Transverse colon (tissue), 4 donors: ENCODE measurements at places on chromosomes 7 and 10. TPM values are rescaled to one million over a fixed set of nuclear protein-coding genes. Genes with fewer than 3 reads are reported as not detected.

The TMEM130 gene
- 1.1 TPM for total RNA-seq

The AKR1D1 gene
- total RNA-seq = not detected

The EPO gene
- total RNA-seq = not detected

The MCM10 gene
- 0.64 TPM for total RNA-seq

The ASZ1 gene
- total RNA-seq = not detected

GRCh38 chr7:138665249-138665648 lies 35.9 kb downstream of the SVOPL start:
- H3K27ac ChIP-seq = peak overlapping the region; percentile 25
- no peak overlapping the region for H3K4me3 ChIP-seq
- H3K4me1 ChIP-seq = no peaks in the 10 kb centered on the region
- H3K36me3 ChIP-seq = no peaks in the 10 kb centered on the region

- no peaks in the 10 kb centered on the region for H3K27me3 ChIP-seq
- DNase-seq = peak; percentile 25
- peak overlapping the region; percentile 90 for H3K27ac ChIP-seq
- H3K4me3 ChIP-seq = peak overlapping the region; percentile 88
- H3K36me3 ChIP-seq = no peaks in the 10 kb centered on the region
Observed at GRCh38 chr7:7565746-7566650, 686 bp upstream of the MIOS start.

DNA sequence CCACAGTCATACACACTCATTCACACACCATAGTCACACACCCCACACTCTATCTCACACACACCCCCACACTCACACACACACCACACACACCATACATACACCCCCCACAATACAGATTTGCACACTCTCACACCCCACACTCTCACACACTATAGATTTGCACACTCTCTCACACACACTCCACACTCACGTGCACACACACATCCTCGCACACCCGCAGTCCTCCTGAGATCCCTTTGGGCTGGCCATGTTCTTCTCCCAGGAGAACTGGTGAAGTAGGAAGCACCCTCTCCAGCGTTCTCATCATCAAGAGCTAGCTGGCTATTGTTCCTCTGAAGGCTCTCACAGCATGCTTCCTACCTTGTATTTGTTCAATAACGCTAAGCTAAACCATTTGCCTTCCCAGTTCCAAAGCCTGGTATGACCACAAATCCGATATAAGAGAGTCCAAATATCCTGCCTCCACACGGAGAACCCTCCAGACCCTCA lies 86.2 kb downstream of the HECW1 start:
- peaks cover 6% of the 10 kb centered on the region for H3K27me3 ChIP-seq
- no peaks in the 10 kb centered on the region for H3K36me3 ChIP-seq
- DNase-seq = no peak
- no peak overlapping the region for H3K4me3 ChIP-seq
- H3K4me1 ChIP-seq = no peaks in the 10 kb centered on the region

GRCh38 chr10:29585488-29585976 lies 49.2 kb downstream of the SVIL start:
- no peaks in the 10 kb centered on the region for H3K36me3 ChIP-seq
- DNase-seq = no peak
- no peak overlapping the region for H3K4me3 ChIP-seq
- H3K27ac ChIP-seq = peak overlapping the region; percentile 44

DNA sequence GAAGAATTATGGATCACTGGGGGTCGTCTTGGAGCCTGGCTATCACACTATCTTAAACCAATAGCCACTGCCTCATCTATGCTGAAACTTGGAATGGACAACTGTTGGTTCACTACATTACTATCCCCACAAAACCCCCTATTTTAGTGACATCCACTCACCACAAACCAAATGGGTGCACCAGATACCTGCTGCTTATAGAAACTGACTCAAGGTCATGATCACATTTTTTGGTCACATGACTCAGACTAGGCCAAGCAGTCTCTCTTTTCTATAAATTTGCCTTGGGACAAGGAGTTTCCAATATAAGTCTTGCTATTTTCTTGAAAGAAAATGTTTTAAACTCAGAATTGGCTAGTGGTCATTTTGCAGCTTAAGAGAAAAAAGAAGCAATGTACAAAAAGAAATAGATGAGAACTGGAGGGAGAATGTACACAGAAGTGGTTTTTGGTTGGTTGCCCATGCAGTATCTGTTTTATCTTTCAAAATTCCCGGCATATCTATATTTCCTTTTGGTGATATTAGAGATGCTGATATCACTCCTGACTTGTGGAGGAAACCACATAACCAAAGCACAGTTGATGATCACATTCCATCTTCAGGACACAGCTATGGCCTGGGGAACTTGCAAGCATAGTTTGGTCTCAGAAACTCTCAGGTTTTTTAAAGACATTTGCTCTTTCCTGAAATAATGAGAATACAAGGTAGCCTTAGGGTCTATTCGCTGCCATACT lies 85.2 kb upstream of the CACNA2D1 start:
- H3K27me3 ChIP-seq = no peaks in the 10 kb centered on the region
- H3K4me1 ChIP-seq = no peaks in the 10 kb centered on the region
- no peaks in the 10 kb centered on the region for H3K36me3 ChIP-seq
- DNase-seq = no peak

GRCh38 chr7:82404652-82405051 lies 38.9 kb downstream of the CACNA2D1 start:
- H3K36me3 ChIP-seq = no peaks in the 10 kb centered on the region
- H3K4me1 ChIP-seq = no peaks in the 10 kb centered on the region
- H3K27ac ChIP-seq = no peak overlapping the region
- no peak overlapping the region for H3K4me3 ChIP-seq
- no peaks in the 10 kb centered on the region for H3K27me3 ChIP-seq

- no peaks in the 10 kb centered on the region for H3K36me3 ChIP-seq
- H3K27ac ChIP-seq = no peak overlapping the region
- no peaks in the 10 kb centered on the region for H3K4me1 ChIP-seq
Observed at GRCh38 chr7:28102797-28103196, 77.8 kb downstream of the JAZF1 start.

GRCh38 chr7:3399858-3400257 lies 98.8 kb downstream of the SDK1 start:
- no peaks in the 10 kb centered on the region for H3K27me3 ChIP-seq
- H3K27ac ChIP-seq = no peak overlapping the region
- DNase-seq = no peak
- H3K36me3 ChIP-seq = no peaks in the 10 kb centered on the region

DNA sequence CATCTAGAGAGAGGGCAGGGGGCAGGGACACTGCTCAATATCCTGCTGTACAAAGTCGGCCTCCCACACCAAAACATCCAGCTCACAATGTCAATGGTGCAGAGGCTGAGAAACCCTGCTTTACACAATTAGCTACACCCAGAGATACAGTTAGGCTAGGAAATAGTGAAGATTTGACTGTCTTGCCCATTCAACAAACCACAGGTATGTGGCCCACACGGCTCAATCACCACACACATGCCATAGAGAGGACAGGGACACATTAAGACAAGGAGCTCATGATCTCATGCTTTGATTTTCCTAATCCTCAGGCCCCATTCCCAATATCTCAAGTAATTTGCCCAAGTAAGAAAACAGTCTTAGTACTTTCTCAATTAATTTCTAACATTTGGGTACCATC lies 110.4 kb downstream of the OSBPL3 start:
- H3K27me3 ChIP-seq = no peaks in the 10 kb centered on the region
- DNase-seq = no peak
- H3K36me3 ChIP-seq = no peaks in the 10 kb centered on the region
- H3K4me1 ChIP-seq = no peaks in the 10 kb centered on the region

GRCh38 chr7:35316549-35316948 lies 62.6 kb upstream of the TBX20 start:
- H3K36me3 ChIP-seq = no peaks in the 10 kb centered on the region
- H3K27ac ChIP-seq = no peak overlapping the region
- no peaks in the 10 kb centered on the region for H3K27me3 ChIP-seq
- DNase-seq = no peak

GRCh38 chr7:50304911-50305582 lies 531 bp downstream of the IKZF1 start:
- peak overlapping the region; percentile 36 for H3K4me3 ChIP-seq
- DNase-seq = peak; percentile 70
- peaks cover 49% of the 10 kb centered on the region for H3K27me3 ChIP-seq
- H3K36me3 ChIP-seq = no peaks in the 10 kb centered on the region
- no peaks in the 10 kb centered on the region for H3K4me1 ChIP-seq

GRCh38 chr10:117652228-117653169 lies 110.0 kb downstream of the EMX2 start:
- no peak overlapping the region for H3K27ac ChIP-seq
- H3K36me3 ChIP-seq = no peaks in the 10 kb centered on the region
- no peaks in the 10 kb centered on the region for H3K4me1 ChIP-seq

DNA sequence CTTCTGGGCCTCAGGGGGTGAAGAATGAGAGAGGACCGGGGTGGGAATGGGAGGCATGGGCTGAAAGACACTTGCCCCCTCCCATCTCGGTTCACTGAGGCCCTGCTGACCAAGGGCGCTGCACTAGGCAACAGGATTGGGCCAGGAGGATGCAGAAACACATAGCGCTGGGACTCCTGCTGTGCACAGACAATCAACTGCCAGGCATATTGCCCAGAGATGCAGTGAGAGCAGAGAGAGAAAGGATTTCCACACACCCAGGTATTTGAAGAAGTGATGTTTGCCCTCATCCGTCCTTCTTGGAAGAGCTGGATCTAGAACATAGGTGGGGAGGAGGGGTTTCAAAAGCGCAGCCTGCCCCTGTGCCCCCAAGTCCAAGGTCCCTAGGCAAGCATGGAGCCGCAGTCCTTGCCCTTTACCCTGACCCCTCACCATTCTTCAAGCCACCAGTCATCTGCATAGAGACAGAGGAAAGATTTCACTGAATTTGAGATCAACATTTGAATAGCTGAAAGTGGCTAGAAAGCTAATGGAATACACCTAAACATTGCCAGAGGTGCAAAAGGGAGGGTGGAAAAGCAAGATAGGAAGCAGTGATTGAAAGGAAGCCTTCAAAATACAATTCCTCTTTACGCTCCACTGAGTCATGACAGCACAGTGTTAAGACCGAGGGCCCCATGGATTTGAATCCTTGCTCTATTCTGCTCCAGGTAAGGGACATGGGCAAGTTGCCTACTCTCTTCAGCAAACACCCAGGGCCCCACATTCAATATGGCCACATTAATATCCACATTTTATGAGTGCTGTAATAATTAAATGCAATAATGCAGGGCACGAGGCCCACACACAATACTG lies 44.2 kb upstream of the TNS3 start:
- H3K27ac ChIP-seq = no peak overlapping the region
- H3K27me3 ChIP-seq = no peaks in the 10 kb centered on the region
- DNase-seq = no peak
- no peaks in the 10 kb centered on the region for H3K36me3 ChIP-seq

GRCh38 chr10:42987575-42987974 lies 89.3 kb upstream of the RET start:
- H3K4me1 ChIP-seq = no peaks in the 10 kb centered on the region
- DNase-seq = no peak
- no peaks in the 10 kb centered on the region for H3K36me3 ChIP-seq
- H3K27me3 ChIP-seq = no peaks in the 10 kb centered on the region
- no peak overlapping the region for H3K4me3 ChIP-seq

- H3K4me3 ChIP-seq = no peak overlapping the region
- no peak for DNase-seq
- peaks cover 22% of the 10 kb centered on the region for H3K27me3 ChIP-seq
Observed at GRCh38 chr7:154871928-154872750, 130.8 kb downstream of the PAXIP1 start.

DNA sequence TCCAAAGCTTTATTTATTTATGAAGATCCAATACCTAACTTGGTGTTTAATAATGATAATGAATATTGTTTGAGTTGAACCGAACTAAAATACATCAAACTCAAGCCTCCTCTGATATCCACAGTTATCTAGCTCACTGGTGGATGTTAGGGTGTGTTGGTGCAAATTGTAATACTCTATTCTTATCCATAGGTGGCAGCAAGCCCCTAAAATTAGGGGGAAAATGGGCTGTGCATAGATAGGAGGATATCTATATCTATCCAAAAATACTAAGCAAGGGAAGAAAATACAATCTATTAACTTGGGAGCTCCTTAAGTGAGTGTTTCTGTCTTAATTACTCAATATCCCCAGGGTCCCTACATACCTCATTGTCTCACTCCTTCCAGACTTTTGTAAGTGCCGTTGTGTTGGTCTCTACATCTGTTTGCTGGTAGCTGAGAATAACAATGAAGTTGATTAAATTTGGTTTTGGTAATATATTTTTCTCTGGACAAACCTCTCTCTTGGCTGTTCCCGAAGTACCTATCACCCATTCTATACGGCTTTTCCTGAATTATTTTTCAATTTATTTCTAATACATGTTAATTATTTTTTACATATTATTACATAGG lies 55.0 kb upstream of the VWDE start:
- DNase-seq = no peak
- no peak overlapping the region for H3K4me3 ChIP-seq
- H3K36me3 ChIP-seq = no peaks in the 10 kb centered on the region
- H3K27me3 ChIP-seq = no peaks in the 10 kb centered on the region
- no peak overlapping the region for H3K27ac ChIP-seq

GRCh38 chr10:26939290-26939961 lies 78.7 kb upstream of the ABI1 start:
- no peaks in the 10 kb centered on the region for H3K36me3 ChIP-seq
- H3K4me3 ChIP-seq = no peak overlapping the region
- no peaks in the 10 kb centered on the region for H3K4me1 ChIP-seq

DNA sequence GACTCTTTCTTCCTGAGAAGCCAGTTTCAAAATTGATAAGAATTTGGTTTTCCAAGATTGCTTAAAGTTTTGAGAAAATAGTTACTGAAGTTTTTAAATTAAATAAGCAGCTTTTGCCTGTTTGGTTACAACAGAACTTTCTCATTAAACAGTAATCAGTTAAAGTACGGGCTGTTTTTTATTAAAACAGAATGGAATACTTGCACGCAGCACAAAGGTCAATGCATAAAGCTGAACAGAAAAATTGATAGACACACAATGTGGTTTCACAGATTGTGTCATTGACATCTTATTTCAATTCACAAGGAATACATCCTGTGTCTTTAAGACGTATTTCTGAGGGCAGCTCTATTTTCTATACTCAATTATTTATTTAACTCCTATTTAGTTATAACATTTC lies 192.2 kb downstream of the PRKG1 start:
- H3K4me1 ChIP-seq = no peaks in the 10 kb centered on the region
- no peak for DNase-seq
- no peaks in the 10 kb centered on the region for H3K36me3 ChIP-seq
- H3K27ac ChIP-seq = no peak overlapping the region

DNA sequence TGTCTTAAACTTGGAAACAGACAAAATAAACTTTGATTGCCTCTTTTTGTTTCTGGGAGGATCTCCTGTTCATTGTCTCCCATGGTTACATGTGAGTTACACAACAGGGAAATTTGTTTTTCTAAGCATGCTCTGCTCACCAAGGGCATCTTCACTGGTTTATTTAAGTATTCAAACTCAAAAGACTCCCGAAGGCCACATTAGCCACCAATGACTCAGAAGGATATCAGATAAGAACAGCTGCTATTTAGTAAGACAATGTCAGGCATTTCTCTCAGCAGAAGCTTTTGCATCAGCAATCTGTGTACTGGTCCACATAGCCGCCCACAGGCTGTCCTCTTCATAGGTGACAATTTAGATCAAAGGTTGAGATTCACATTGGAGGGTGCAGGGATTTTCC lies 19.3 kb downstream of the OR6B1 start:
- no peak overlapping the region for H3K4me3 ChIP-seq
- H3K36me3 ChIP-seq = no peaks in the 10 kb centered on the region
- no peaks in the 10 kb centered on the region for H3K4me1 ChIP-seq
- DNase-seq = no peak
- H3K27me3 ChIP-seq = no peaks in the 10 kb centered on the region
